ENCODE measurements at places on chromosomes 1 and 21.

- H3K27me3 ChIP-seq, result no peaks in the 10 kb centered on the region
- H3K27ac ChIP-seq, result no peak overlapping the region
- no peaks in the 10 kb centered on the region for H3K36me3 ChIP-seq
- no peak for DNase-seq
These were observed 22.9 kb downstream of the MEGF6 start for GRCh38 chr1:3588395-3588794.

DNA sequence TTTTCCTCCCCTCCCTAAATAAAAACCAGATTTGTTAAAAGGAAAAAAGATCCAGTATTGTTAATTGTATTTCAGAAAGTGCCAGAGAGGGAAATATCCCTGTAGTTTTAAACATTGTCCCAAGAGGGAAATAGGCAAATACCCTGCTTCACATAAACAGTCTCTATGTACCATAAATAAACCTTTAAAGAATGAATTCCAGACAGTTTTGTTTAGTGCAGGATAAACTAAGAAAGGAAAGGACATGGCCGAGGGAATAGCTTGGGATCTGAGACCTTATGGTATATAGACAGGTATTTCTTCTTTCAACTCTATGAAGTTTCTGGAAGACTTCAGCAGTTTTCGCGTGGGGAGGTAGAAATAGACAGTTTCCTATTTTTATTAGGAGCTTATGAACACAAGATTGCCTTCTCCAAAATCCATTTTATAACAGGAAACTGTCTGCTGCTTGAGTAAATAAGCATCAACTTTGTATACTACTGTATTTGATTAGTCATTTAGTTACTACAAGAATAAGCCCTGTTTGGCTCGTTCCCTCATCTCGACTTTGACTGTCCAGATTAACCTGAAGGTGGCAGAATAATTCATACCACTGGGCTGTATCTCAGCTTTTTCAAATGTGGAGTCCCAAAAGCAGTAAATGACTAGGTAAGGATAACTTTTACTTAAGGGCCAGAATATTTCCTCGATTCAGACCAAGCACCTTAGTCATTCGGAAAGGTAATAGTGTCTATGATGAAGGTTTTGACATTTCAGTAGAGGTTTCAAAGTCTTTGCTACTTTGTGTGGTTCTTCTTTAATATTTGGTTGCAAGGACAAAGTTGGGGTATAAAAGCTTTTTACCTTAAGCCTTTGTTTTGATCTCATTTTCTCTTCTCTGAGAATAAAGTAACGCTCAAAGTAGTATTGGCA is 177.5 kb downstream of the VPS13D start:
- no peaks in the 10 kb centered on the region for H3K4me1 ChIP-seq
- no peak overlapping the region for H3K4me3 ChIP-seq
- H3K27me3 ChIP-seq, result no peaks in the 10 kb centered on the region
- H3K36me3 ChIP-seq, result peaks cover 28% of the 10 kb centered on the region
- H3K27ac ChIP-seq, result no peak overlapping the region
- no peak for DNase-seq

DNA sequence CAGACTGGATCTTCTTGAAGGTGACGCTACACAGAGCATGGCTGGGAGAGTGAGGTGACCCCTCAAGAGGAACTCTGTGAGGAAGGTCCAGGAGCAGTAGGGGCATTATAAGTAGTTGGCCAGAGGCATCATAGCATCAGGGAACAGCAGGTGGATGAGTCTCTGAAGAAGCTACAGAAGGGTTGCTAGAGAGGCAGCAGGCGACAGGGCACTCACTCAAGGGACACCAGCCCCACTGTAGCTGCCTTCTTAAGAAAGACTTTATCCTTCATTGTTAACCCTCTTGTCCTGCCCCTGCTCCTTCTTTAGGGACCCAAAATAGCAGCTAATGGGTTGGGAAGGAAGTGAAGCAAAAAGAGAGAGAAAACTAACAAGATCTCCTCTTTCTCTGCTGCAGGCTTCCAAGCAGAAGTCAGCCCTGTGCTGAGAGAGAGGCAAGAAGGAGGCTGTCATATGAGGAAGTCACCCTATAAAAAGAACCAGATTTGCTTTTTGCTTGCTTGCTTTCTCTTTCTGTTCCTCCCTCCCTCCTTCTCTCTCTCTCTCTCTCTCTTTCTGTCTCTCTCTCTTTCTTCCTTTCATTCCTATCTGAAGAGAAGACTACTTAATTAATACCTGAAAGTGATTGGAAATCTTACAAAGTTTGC is 7.7 kb upstream of the CD5L start:
- no peak overlapping the region for H3K4me3 ChIP-seq
- H3K36me3 ChIP-seq, result no peaks in the 10 kb centered on the region
- no peaks in the 10 kb centered on the region for H3K27me3 ChIP-seq
- no peaks in the 10 kb centered on the region for H3K4me1 ChIP-seq
- DNase-seq, result no peak

GRCh38 chr1:226069811-226070489 is 7.4 kb downstream of the H3-3A start:
- H3K27ac ChIP-seq, result no peak overlapping the region
- no peak overlapping the region for H3K4me3 ChIP-seq
- H3K27me3 ChIP-seq, result no peaks in the 10 kb centered on the region
- peaks cover 57% of the 10 kb centered on the region for H3K4me1 ChIP-seq
- no peak for DNase-seq

GRCh38 chr1:61741711-61742619 is at the start of gene PATJ:
Gene PATJ, plus strand, starts transcription at chr1:61742480. Its CDS starts 20,413 bp downstream, at chr1:61762893.
- no peaks in the 10 kb centered on the region for H3K36me3 ChIP-seq
- H3K27ac ChIP-seq, result peak within 1 kb of the TSS; percentile 59
- H3K4me3 ChIP-seq, result peak within 1 kb of the TSS; percentile 69
- peak; percentile 74 for DNase-seq
- peaks cover 25% of the 10 kb centered on the region for H3K4me1 ChIP-seq

DNA sequence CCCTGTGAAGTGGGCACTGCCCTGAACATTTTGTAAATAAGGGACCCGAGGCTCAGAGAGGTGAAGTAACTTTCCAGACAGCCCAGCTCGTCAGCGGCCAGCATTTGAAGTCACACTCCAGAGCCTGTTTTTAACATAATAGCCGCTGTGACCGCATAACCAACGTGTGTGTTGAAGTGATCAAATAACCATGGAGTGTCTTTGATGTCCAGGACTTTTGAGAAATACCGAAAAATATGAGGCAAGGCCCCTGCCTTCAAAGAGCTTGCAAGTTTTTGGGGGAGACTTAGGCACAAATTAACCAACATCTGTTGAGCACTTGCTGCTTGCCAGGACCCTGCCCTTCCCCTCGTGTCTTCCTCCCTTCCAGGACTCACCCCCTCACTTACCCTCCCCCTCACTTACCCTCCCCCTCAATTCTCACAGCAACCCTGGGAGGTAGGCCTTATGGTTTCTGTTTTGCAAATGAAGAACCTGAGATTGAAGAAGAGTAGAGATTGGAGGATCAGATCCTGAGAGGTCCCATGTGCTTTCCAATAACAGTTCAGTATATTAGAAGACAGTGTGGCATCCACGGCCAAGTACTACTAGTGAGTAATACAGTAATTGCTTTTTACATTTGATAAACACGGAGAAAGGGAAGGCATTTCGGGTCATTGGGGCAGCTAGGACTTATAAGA is 1.3 kb upstream of the SLC16A1 start:
- no peaks in the 10 kb centered on the region for H3K27me3 ChIP-seq
- peak overlapping the region; percentile 80 for H3K27ac ChIP-seq
- peak overlapping the region; percentile 96 for H3K4me3 ChIP-seq

GRCh38 chr21:38879912-38880576 is 74.3 kb downstream of the ETS2 start:
- H3K27ac ChIP-seq, result no peak overlapping the region
- no peak for DNase-seq
- no peaks in the 10 kb centered on the region for H3K36me3 ChIP-seq
- H3K4me3 ChIP-seq, result no peak overlapping the region
- no peaks in the 10 kb centered on the region for H3K27me3 ChIP-seq

GRCh38 chr1:160544647-160545046 is 21.6 kb upstream of the SLAMF6 start:
- no peak overlapping the region for H3K4me3 ChIP-seq
- H3K27ac ChIP-seq, result no peak overlapping the region
- no peaks in the 10 kb centered on the region for H3K27me3 ChIP-seq
- peaks cover 63% of the 10 kb centered on the region for H3K4me1 ChIP-seq
- H3K36me3 ChIP-seq, result peaks cover 33% of the 10 kb centered on the region

- no peak for DNase-seq
- no peaks in the 10 kb centered on the region for H3K27me3 ChIP-seq
- H3K36me3 ChIP-seq, result no peaks in the 10 kb centered on the region
- no peak overlapping the region for H3K27ac ChIP-seq
These were observed 58.6 kb upstream of the TNR start for GRCh38 chr1:175801979-175802378.

DNA sequence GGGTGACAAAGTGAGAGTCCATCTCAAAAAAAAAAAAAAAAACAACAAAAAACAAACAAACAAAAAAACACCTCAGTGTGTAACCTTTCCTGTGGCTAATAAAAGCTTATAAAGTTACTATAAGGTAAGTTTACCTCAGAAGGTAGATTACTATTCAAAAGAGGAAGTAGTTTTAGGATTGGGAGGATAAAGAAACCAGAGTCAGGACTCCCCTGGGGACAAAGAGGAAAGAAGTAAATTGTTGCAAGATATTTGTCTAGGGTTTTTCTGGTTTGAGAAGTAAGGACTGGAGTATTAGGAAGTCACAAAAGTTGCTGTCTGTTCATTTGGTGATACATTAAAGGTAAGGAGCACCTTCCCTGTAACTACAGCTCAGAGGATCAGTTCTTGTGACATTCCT is 23.8 kb upstream of the CENPF start:
- no peaks in the 10 kb centered on the region for H3K4me1 ChIP-seq
- H3K27ac ChIP-seq, result no peak overlapping the region
- DNase-seq, result no peak
- H3K4me3 ChIP-seq, result no peak overlapping the region
- H3K36me3 ChIP-seq, result no peaks in the 10 kb centered on the region

GRCh38 chr1:91189096-91189495 is 167.3 kb upstream of the ZNF644 start:
- no peaks in the 10 kb centered on the region for H3K27me3 ChIP-seq
- no peaks in the 10 kb centered on the region for H3K4me1 ChIP-seq
- no peak overlapping the region for H3K27ac ChIP-seq

DNA sequence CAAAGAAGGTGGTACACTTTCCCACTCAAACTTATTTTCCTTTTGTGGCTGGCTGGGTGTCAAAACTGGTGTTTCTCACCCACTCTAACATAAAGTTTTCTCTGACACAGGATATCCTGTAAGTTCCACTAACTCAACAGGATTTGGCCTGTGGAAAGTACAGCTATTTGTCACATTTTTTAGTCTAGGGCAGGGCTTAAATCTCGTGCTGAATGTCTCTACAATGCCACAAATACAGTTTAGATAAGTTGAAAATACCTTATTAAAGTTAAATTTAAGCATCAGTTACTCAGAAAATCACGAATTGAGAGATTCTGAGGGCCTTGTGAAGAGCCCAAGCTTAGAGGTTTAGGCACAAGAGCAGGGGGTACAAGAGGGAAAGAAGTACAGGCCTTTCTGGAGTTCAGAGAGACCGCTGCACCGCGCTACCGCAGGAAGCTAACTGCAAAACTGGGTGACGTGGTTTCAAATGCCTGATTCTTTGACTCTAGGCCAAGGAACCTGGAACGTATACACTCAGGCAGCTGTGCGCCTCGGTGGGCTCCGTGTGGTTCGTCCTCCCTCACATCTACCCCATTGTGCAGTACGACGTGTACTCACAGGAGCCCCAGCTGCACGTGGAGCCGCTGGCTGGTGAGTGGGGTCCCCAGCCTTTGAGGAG is 23.4 kb upstream of the PWP2 start:
- peak overlapping the region; percentile 1 for H3K4me3 ChIP-seq
- peaks cover 97% of the 10 kb centered on the region for H3K4me1 ChIP-seq
- DNase-seq, result peak; percentile 83
- H3K27ac ChIP-seq, result peak overlapping the region; percentile 71
- H3K36me3 ChIP-seq, result peaks cover 46% of the 10 kb centered on the region

DNA sequence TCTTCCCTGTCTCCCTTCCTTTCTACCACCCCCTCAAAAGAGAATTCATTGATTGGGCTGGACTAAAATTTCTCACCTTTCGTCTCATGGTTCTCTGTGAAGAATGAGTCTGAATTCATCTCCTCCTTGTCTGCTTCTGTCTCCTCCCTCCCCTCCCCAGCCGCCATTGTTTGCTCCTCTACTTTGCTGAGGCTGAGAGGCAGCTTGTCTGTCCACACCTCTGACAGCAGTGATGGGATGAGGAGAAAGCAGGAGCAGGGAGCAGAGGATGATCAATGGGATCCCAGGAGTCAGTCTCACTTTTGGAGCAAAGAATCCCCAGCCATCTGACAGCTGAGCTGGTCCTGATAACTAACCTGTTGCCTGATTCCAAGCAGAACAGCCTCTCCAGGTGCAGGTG is 2.5 kb downstream of the ILDR2 start:
- H3K4me1 ChIP-seq, result peaks cover 13% of the 10 kb centered on the region
- H3K27ac ChIP-seq, result no peak overlapping the region
- no peaks in the 10 kb centered on the region for H3K36me3 ChIP-seq
- H3K27me3 ChIP-seq, result peaks cover 10% of the 10 kb centered on the region

GRCh38 chr1:241518476-241519307 is 863 bp downstream of the FH start:
- H3K27ac ChIP-seq, result peak overlapping the region; percentile 57
- H3K4me1 ChIP-seq, result peaks cover 17% of the 10 kb centered on the region
- H3K27me3 ChIP-seq, result peaks cover 8% of the 10 kb centered on the region
- no peak for DNase-seq

GRCh38 chr21:37367703-37368540 is 1.3 kb downstream of the DYRK1A start:
- no peaks in the 10 kb centered on the region for H3K36me3 ChIP-seq
- peak; percentile 26 for DNase-seq
- H3K27ac ChIP-seq, result peak overlapping the region; percentile 98
- H3K4me3 ChIP-seq, result peak overlapping the region; percentile 73
- peaks cover 54% of the 10 kb centered on the region for H3K4me1 ChIP-seq

GRCh38 chr1:224274970-224275626 is 54.9 kb downstream of the NVL start:
- no peak for DNase-seq
- no peaks in the 10 kb centered on the region for H3K4me1 ChIP-seq
- no peak overlapping the region for H3K4me3 ChIP-seq
- no peaks in the 10 kb centered on the region for H3K27me3 ChIP-seq
- H3K27ac ChIP-seq, result no peak overlapping the region

Measured in CD4-positive, alpha-beta memory T cell (primary cell).